ENCODE measurements at places on chromosomes 6 and 20. TPM values are rescaled to one million over a fixed set of nuclear protein-coding genes. Genes with fewer than 3 reads are reported as not detected.
A peak's percentile ranks its signal among the peaks of the same experiment; 100 is the strongest.

GRCh38 chr20:478949-479429 is 16.7 kb upstream of the TBC1D20 start:
- H3K36me3 ChIP-seq = peaks cover 3% of the 10 kb centered on the region
- H3K4me1 ChIP-seq = no peaks in the 10 kb centered on the region
- DNase-seq = no peak
- no peak overlapping the region for H3K27ac ChIP-seq
- H3K27me3 ChIP-seq = no peaks in the 10 kb centered on the region
- no peak overlapping the region for H3K4me3 ChIP-seq

GRCh38 chr20:20366551-20366875 is 1.4 kb upstream of the INSM1 start:
- H3K27ac ChIP-seq = no peak overlapping the region
- H3K4me3 ChIP-seq = no peak overlapping the region
- no peaks in the 10 kb centered on the region for H3K36me3 ChIP-seq
- H3K27me3 ChIP-seq = no peaks in the 10 kb centered on the region

GRCh38 chr6:53862662-53863462 is 68.1 kb downstream of the LRRC1 start:
- no peaks in the 10 kb centered on the region for H3K27me3 ChIP-seq
- peak overlapping the region; percentile 50 for H3K27ac ChIP-seq
- no peaks in the 10 kb centered on the region for H3K36me3 ChIP-seq
- DNase-seq = no peak
- no peak overlapping the region for H3K4me3 ChIP-seq

DNA sequence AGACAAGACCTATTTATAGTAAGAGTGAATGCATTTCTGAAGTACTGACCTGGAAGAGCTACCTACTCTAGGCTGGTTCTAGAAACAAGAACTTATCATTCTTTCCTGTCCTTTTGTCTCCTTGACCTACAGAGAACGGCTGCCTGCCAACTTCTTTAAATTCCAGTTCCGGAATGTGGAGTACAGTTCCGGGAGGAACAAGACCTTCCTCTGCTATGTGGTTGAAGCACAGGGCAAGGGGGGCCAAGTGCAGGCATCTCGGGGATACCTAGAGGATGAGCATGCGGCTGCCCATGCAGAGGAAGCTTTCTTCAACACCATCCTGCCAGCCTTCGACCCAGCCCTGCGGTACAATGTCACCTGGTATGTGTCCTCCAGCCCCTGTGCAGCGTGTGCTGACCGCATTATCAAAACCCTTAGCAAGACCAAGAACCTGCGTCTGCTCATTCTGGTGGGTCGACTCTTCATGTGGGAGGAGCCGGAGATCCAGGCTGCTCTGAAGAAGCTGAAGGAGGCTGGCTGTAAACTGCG is 8.3 kb downstream of the APOBEC2 start:
- DNase-seq = no peak
- H3K27ac ChIP-seq = no peak overlapping the region
- H3K4me1 ChIP-seq = no peaks in the 10 kb centered on the region
- H3K4me3 ChIP-seq = no peak overlapping the region

DNA sequence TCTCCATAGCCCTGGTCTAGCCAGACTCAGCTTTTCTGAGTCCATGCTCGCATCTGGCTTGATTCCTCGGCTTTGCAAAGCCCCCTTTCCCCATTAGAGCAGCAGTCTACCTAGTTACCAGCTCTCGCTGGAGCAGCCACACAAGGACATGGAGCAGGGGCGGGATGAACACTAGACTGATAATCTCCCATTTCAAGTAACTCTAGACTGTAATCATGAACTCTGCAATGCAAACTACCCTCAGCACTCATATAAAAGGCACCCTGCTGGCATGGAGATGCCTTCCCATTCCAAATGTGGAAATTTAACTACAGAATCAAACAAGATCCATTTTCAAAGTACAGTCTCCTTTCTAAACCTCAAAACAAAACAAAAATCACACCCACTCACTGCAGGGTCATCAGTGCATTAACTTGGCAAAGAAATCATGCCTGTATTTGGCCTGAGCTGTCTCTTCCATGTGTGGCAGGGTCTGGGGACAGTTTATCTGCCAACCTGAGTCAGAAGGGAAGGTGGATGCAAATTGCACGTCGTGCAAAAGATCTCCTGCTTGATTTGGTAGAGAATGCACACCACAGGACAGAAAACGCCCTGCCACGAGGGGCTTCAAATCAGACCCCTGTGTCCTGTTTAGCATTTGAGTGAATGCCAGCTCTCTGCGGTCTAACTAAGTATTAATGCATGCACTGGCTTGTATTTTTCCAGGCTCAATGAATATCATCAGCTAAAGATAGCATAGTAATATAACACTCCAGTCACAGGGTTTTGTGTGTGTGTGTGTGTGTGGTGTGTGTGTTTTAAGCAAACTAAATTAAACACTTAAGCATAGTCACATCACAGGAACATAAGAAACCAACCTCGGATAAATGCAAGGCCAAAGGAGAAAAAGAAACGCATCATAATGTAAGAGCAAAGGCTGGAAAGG is 85.3 kb downstream of the MYLK4 start:
- H3K36me3 ChIP-seq = no peaks in the 10 kb centered on the region
- no peaks in the 10 kb centered on the region for H3K27me3 ChIP-seq
- H3K27ac ChIP-seq = no peak overlapping the region
- no peak for DNase-seq
- H3K4me1 ChIP-seq = no peaks in the 10 kb centered on the region

- no peak for DNase-seq
- no peaks in the 10 kb centered on the region for H3K36me3 ChIP-seq
- H3K27ac ChIP-seq = no peak overlapping the region
- no peak overlapping the region for H3K4me3 ChIP-seq
Measured at GRCh38 chr20:1567392-1568162, 10.1 kb upstream of the SIRPD start.

GRCh38 chr6:20128018-20128417 is 84.3 kb downstream of the MBOAT1 start:
- H3K36me3 ChIP-seq = no peaks in the 10 kb centered on the region
- no peak overlapping the region for H3K27ac ChIP-seq
- H3K4me1 ChIP-seq = peaks cover 2% of the 10 kb centered on the region
- H3K27me3 ChIP-seq = no peaks in the 10 kb centered on the region
- no peak overlapping the region for H3K4me3 ChIP-seq

GRCh38 chr6:159720708-159721107 is 6.6 kb upstream of the WTAP start:
- H3K27ac ChIP-seq = no peak overlapping the region
- H3K27me3 ChIP-seq = no peaks in the 10 kb centered on the region
- no peaks in the 10 kb centered on the region for H3K36me3 ChIP-seq

Gene ULBP1
- not detected for polyA plus RNA-seq

Gene SLC17A3
- not detected for polyA plus RNA-seq

Measured in aorta (tissue), 5 donors.